Fibroblast of mammary gland (primary cell): ENCODE measurements at places on chromosomes 4 and X.
A peak's percentile ranks its signal among the peaks of the same experiment; 100 is the strongest.

DNA sequence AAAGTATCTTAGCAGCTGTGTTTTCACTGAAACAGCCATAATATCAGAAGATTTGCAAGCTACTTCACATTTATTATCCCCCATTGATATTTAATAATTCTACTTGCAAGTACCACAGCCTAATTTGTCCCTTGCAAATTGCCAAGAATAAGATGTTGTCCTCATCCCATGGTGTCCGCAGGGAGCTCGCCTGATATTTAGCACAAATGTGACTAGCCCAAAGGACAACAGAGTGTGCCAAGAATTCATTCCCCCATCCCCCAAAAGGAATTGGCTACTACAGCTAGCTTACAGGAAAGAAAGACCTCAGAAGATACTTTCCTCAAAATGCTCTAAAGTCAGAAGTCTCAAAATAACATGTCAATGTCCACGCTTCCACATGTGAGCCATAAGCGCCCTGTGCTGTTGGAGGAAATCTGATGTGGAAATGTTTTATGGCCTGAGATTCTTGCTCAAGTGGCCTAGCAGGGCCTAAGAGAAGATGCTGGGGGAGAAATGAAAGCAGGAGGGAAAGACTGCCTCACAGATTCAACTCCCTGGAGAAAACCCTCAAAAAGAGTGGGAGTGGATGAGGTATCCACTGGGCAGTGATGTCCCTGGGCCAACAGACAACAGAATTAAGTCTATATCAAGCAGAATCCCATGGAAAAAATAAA, 111.4 kb downstream of the SH3KBP1 start:
- DNase-seq = peak; percentile 61

- DNase-seq = no peak
These were observed 594.7 kb downstream of the RAPGEF2 start for GRCh38 chr4:159697322-159698283.

- DNase-seq = no peak
These were observed 2.0 kb upstream of the USO1 start for GRCh38 chr4:75722417-75722816.

DNA sequence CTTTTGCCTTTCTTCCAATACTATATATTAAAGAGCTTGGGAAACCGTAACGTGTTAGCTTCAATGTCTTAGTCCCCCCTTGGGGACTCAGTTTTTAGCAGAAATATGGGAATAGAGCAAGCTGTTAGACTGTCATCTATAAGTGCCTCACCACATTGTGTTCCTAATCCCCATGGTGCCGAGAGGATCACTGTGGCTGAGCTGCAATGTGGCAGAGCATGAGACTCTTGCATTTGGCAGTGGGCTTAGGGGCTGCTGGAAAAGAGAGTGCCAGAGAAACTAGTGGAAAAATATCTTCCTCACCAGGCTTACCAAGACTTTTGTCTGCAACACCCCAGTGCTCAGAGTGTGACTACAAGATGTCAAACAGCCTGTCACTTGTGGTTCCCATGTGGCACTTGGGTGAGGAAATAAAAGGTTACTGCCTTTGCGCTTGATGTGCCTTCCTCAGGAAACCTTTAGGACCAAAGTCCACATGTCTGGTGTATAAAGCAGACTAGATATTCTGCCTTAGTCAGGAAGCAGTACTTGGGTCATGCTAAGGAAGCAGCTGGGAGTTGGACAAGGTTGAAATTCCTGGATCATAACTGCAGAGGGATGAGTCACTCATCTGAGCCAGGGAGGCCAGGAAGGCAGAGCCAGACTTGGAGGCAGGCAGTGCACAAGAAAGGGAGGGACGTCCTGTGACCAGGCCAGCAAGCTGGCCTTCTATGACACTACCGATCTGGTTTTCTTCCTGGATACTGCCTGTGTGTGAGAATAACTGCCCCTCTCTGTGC, 9.7 kb upstream of the MAGEA4 start:
- DNase-seq = peak; percentile 92

GRCh38 chr4:16116493-16116990, 32.7 kb upstream of the PROM1 start:
- no peak for DNase-seq

- DNase-seq = no peak
These were observed 836.6 kb upstream of the PRKX start for GRCh38 chrX:4550018-4550417.

- DNase-seq = peak; percentile 46
These were observed 108.1 kb downstream of the DHX15 start for GRCh38 chr4:24476282-24476681.

- no peak for DNase-seq
These were observed 106.9 kb upstream of the NDP start for GRCh38 chrX:44080083-44080482.

DNA sequence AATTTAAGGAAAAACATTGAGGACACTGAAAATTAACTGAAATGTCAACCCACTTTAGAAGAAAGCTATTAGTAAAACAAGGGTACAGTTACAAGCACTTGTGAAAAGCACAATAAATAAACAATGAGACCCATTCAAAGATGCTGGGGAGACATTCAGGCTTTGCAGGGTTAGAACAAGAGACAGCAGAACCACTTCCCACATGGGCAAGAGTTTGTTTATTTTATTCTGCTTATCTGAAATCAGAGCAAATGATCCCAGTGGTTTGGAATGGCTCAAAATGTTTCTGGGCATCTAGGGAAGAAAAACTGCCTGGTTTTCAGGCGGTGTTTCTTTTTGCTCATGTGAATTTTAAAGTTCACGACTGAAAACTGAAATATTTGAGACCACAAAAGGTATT, 42.4 kb downstream of the PPP3CA start:
- DNase-seq = no peak

DNA sequence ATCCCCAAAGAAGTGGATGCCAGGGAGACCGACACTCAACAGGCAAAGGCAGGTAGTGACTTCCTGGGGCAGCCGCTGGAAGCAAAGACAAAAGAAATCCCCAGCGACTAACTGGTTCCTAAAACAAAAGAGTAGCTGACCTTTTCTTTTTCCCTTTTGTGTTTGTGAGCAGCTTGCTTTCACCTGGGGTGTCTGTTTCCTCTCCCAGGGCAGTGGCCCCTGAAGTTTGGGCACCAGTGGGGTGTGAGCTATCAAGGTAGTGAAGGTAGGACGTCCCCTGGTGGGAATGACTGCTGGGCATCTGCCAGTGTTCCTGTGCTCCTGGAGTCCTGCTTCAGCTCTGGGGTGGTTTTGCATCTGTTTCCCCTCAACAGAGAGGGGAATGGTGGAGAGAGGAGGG, 41.6 kb upstream of the STIM2 start:
- no peak for DNase-seq

DNA sequence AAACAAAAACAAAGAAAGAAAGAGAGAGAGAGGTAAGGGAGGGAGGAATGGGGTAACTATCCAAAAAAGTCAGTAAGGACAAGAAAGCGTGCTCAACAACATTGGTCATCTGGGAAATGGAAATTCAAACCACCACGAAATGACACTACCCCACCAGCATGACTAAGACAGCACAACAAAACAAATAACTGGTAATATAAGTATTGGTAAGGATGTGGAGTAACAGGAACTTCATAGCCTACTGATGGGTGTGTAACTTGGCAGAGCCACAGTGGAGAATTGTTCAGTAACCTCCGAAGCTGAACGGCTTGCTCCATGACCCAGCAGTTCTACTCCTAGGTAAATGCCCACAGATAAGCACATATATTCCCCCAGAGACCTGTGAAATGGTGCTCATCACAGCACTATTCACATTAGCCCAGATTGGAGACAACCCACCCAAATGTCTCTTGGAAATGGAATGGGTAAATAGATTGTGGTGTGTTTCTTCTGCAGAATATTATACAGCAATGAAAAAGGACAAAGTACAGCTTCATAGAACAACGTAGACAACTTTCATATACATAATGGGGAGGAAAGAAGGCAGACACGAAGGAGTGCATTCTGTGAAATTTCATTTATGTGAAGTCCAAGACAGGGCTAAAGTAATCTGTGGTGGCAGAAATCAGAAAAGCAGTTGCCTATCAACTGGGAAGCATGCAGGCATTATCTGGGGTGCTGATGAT, 95.5 kb upstream of the ATP6AP2 start:
- no peak for DNase-seq

DNA sequence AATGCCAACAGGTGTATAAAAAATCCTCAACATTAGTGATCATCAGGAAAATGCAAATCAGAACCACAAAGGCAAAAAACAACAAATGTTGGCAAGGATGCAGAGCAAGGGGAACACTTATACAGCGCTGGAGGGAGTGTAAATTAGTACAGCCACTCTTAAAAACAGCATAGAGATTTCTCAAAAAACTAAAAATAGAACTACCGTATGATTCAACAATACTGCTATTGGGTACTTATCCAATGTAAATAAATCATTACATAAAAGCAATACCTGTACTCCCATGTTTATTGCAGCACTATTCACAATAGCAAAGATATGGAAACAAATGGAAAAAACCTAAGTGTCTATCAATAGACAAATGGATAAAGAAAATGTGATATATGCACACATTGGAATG, 171.3 kb downstream of the SLC7A11 start:
- no peak for DNase-seq

- no peak for DNase-seq
These were observed 421.7 kb upstream of the HTR2C start for GRCh38 chrX:114162068-114162735.

DNA sequence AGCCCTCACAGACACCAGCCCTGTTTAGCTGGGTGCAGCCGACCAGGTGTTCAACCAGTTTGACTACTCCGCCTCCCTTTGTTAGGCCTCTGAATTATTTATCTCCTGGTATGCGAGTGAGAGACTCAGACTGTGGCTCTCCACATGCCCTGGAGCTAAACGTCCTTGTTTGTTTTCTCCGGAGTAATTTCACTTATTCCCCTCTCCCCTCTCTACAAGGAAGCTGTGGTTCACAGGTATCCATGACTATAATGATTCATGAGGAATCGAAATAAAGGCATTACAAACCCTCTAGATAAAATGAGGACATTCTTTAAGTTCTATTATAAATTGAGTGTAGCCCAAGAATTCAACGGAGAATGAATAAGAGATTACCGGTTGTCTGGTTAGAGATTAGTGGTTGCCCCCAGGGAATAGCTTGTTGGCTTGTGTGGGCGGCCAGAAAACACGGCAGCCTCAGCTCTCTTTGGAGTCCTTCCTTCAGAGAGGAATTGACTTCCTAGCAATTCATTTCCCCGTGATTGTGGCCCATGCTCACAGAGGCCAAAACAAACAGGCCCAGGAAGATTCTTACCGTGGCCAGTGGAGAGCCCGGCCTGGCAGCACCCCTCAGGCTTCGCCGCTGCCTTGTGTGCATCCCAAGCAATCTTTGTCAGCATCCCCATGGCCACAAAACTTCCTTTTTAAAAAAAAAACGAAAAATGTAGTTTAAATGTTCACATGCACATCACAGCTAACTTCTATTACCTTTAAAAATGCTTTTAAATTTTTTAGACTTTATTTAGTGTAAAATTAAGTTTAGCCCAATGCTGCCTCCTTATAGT, 60.2 kb upstream of the CBR4 start:
- peak; percentile 94 for DNase-seq

DNA sequence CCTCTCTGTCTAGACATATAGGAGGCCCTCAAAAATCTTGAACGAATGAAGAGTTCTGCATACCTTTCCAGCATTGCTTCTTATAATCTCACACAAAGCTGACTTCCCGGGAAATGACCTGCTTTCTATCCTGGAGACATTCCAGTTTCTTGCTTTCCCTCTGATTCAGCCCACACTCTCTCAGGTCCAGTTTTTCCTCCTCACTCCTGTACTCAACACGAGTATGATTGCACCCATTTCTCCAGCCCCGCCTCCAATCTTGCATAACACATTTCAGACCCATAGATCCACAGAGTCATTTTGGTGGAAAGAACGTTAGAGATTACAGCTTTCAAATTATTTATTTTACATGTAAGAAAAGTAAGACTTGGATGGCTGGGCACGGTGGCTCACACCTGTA, 127.5 kb upstream of the TLR3 start:
- DNase-seq = peak; percentile 33

GRCh38 chr4:110361921-110362320, 114.0 kb upstream of the ENPEP start:
- peak; percentile 41 for DNase-seq

GRCh38 chr4:152164561-152164960, 371.3 kb downstream of the FBXW7 start:
- no peak for DNase-seq

DNA sequence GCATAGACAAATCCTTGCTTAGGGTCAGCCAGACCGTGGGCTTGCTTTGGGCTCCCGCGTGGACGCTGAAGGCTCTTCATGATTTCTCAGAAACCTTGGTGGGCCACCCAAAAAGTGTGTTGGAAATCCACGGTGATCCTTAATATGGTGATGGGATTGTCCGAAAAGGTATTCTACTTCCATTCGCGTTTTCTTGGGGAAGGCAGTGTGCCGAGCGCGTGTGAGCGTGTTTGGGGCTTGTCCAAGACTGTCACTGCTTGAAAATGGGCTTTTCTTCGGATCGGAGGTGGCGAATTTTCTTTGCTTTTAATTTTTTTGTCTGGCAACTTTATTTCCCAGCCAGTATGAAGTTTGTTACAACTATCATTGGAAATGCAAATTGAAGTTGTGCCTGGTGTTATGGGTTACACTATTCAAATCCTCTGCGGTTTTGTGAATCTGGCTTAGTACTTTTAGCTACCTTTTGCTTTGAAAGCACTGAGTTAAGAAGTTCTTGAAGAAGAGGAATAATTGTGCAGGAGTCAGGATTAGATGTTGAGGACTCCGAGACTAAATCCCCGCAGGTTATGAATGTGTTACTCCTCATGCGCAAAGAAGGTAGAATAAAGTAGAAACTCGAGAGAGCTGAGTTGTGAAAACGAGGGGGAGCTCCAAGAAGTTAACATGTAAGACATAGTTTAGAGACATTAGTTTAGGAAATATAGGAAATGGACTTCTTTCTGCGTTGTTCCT, 3.2 kb downstream of the SPRY1 start:
- peak; percentile 42 for DNase-seq

DNA sequence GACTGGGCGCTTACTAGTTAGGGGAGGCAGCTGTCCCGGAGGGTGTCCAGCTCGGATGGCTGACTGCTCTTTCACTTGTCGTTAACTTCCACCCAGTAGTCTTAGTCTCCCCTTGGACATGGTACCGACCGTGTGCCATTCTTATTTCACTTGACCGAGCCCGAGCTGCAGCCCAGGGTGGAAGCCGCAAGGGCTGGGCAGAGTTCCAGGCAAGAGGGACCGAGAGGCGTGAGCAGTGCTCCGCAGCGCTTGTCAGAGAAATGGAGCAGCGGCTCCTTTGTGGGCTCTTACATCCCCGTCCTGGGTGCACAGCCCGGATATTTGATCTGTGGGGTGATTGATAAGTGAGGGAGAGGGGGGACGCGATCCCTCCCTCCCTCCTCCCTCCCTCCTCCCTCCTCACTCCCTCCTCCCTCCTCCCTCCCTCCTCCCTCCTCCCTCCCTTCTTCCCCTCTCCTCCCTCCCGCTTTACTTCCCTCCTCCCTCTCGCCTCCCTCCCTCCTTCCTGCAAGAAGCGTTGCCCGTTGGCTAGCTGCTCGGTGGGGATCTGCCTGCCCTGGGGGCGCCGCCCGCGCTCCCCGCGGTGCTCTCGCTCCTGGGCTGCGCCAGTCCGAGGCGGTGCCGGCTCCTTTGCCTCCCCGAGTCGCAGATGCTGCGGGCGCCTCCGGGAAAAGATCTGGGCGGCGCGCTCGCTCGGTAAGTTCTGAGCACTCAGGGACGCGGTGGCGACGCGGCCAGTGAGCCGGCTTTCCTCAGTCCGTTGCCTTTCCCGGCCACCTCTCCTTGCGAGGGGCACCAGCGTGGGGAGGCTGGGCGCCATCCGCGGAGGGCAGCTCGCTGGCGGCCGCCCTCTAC, at the start of gene SLITRK2:
Gene SLITRK2 (plus strand): TSS at position 499 of the 855 bp plus-strand sequence. CDS start 4,597 bp downstream, outside the sequence.
- peak; percentile 2 for DNase-seq
